Thyroid gland (tissue), 4 donors: ENCODE measurements at places on chromosomes 12 and 14. TPM values are rescaled to one million over a fixed set of nuclear protein-coding genes. Genes with fewer than 3 reads are reported as not detected.
A peak's percentile ranks its signal among the peaks of the same experiment; 100 is the strongest.

- no peaks in the 10 kb centered on the region for H3K27me3 ChIP-seq
- no peaks in the 10 kb centered on the region for H3K4me1 ChIP-seq
- no peak overlapping the region for H3K4me3 ChIP-seq
- no peak overlapping the region for H3K27ac ChIP-seq
Measured at GRCh38 chr12:26713885-26714383, 119.1 kb downstream of the ITPR2 start.

GRCh38 chr12:82182601-82183190 is 175.5 kb downstream of the CCDC59 start:
- no peak for DNase-seq
- H3K27me3 ChIP-seq = no peaks in the 10 kb centered on the region
- H3K4me3 ChIP-seq = no peak overlapping the region
- no peaks in the 10 kb centered on the region for H3K36me3 ChIP-seq
- H3K4me1 ChIP-seq = no peaks in the 10 kb centered on the region

DNA sequence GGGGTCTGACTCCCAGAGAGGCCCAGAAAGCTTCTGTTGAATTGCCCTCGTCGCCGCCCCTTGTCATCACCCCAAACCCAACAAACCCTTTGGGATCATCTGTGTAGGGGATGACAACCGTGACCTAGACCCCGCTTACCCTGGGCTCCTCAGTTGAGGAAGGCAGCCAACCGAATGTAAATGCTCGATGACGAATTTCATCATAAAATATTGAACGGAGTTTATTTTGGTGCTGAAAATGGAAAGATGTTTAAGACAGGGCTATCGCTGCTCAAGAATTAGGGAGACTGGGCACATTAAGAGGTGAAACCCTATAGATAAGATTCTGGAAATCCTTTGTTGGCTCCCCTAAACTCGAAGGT is 512 bp downstream of the ACTR10 start:
- no peak for DNase-seq
- H3K27me3 ChIP-seq = no peaks in the 10 kb centered on the region
- H3K27ac ChIP-seq = peak overlapping the region; percentile 83
- no peaks in the 10 kb centered on the region for H3K36me3 ChIP-seq
- peak overlapping the region; percentile 73 for H3K4me3 ChIP-seq

CIROP gene
- not detected for total RNA-seq

DNA sequence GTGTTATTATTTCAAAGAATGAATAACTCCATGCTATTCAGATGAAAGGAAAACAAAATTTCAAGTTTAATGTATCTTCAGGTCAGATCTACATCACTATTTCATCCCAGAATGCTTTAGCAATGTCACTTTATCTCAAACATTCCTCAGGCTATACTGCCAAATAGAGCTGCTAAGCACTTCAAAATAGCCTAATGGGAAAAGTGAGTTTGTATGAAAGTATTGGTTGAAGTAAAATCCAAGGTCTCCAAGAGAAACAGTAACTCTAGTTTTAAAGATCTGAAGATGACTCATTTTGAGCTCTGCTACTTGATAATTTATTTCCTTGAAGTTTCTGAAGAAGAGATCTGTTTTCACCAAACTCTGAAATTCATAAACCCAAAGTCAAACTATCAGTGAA is 466.2 kb upstream of the FOXG1 start:
- H3K36me3 ChIP-seq = no peaks in the 10 kb centered on the region
- H3K4me1 ChIP-seq = no peaks in the 10 kb centered on the region
- H3K27me3 ChIP-seq = no peaks in the 10 kb centered on the region
- no peak overlapping the region for H3K27ac ChIP-seq
- no peak overlapping the region for H3K4me3 ChIP-seq

ATN1 gene
- total RNA-seq = 98.2 TPM

DNA sequence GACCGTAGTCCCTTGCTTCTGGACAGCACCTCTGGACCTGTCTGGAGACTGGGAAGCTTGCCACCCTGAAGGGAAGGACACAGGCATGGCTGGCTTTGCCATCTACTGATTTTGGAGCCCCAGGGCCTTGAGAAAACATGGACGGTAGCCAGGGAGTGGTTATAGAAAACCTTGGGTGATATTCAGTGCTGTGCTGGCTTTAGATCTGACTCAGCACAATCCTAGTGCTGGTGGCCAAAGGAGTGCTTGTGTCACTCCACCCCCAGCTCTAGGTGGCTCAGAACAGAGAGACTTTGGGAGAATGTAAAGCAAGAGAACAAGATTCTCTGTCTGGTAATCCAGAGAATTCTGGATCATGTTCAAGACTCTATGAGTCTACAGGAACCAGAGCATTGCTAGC is 214.5 kb upstream of the IGF1 start:
- H3K27me3 ChIP-seq = no peaks in the 10 kb centered on the region
- no peak overlapping the region for H3K27ac ChIP-seq
- H3K4me3 ChIP-seq = no peak overlapping the region
- peak; percentile 50 for DNase-seq
- peaks cover 27% of the 10 kb centered on the region for H3K4me1 ChIP-seq
- no peaks in the 10 kb centered on the region for H3K36me3 ChIP-seq

- H3K4me1 ChIP-seq = no peaks in the 10 kb centered on the region
- H3K4me3 ChIP-seq = no peak overlapping the region
- no peak for DNase-seq
- no peaks in the 10 kb centered on the region for H3K27me3 ChIP-seq
Measured at GRCh38 chr14:85590784-85591183, 60.8 kb downstream of the FLRT2 start.

GRCh38 chr14:51167587-51168214 is 72.3 kb upstream of the TMX1 start:
- H3K4me3 ChIP-seq = no peak overlapping the region
- no peak for DNase-seq
- H3K27ac ChIP-seq = no peak overlapping the region
- no peaks in the 10 kb centered on the region for H3K27me3 ChIP-seq
- no peaks in the 10 kb centered on the region for H3K4me1 ChIP-seq

GRCh38 chr12:70557583-70558191 is 79.5 kb downstream of the PTPRB start:
- no peaks in the 10 kb centered on the region for H3K36me3 ChIP-seq
- no peak overlapping the region for H3K4me3 ChIP-seq
- no peak for DNase-seq

IGF1 gene
- 74.0 TPM for total RNA-seq

DNA sequence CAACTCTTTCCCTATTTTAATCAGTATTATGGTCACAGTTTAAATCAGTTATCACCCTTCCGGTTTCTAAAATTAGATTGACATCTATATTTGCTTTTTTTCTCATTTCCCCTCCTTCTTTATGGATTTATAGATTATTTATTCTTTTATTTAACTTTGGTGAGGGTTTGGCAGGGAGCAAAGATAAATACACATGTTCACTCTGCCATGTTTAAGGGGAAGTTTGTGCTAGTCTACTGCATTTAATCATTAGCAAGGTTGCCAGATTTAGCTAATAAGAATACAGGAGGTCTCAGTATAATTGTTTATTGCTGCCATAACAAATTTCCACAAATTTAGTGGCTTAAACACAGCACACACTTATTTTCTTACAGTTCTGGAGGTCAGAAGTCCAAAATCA is 204.0 kb upstream of the BTG1 start:
- no peak overlapping the region for H3K27ac ChIP-seq
- H3K4me1 ChIP-seq = no peaks in the 10 kb centered on the region
- H3K27me3 ChIP-seq = no peaks in the 10 kb centered on the region
- H3K36me3 ChIP-seq = no peaks in the 10 kb centered on the region
- DNase-seq = no peak

TMTC2 gene
- total RNA-seq = 20.1 TPM

DNA sequence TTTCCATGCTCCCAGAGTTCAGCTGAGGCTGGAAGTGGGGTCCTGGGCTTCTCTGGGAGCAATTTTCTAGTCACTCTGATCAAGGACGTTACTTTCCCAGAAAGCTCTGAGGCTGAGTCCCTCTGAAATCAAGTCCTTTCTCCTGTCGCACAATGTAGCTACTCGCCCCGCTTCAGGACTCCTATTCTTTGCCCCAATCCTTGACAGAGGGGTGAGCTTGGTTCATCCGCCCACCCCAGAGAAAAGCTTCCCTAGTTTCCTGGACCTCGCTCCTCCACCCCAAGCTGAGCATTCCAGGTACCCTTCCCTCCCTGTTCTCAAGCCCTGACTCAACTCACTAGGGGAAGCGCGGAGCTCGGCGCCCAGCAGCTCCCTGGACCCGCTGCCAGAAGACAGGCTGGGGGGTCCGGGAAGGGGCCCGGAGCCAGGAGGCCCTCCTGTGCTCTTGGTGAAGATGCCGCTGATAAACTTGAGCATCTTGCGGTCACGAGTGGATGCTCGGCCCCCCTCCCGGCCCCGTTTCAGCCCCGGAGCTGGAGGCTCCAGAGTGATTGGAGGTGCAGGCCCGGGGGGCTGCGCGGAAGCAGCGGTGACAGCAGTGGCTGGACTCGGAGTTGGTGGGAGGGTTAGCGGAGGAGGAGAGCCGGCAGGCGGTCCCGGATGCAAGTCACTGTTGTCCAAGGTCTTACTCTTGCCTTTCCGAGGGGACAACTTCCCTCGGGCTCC is 1.6 kb downstream of the AGAP2 start:
- no peak for DNase-seq
- peaks cover 40% of the 10 kb centered on the region for H3K27me3 ChIP-seq
- H3K36me3 ChIP-seq = no peaks in the 10 kb centered on the region
- H3K4me1 ChIP-seq = peaks cover 36% of the 10 kb centered on the region

DNA sequence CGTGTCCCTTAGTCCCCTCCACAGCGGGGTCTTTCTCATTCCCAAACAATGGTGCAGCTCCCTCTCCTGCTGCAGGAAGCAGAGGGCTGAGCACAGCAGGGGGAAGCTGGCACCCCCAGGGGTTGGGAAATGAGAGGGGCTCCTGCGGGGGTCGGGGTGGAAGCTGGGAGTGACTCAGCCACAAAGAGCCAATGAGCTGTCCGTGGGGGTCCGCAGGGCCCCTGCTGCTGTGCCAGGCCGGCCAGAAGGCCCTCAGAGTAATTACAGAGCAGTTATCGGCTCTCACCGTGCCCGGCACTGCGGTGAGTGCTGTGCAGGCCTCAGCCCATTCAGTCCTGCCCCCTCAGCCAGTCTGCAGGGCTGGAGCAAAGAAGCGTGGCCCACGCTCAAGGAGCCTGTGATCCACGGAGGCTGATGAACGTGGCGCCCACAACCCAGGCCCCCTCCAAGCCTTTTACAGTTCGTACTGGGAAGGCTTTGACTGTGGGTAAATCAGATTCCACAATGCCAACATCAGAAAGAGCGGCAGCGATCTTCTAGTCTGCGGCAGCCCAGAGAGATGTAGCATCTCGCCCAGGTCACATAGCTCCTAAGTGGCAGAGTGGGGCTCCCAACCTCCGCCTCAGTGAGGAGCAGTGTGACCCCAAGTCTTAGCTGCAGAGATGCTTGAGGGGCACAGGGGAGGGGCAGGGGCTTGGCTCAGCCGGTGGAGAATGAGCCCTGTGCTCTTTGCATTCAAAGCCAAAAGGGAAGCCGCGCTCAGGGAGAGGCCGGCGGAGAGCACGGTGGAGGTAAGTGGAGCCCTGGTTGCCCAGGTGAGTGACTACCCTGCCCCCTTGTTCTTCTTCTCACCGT is 43.4 kb downstream of the SLC6A12 start:
- DNase-seq = no peak
- no peak overlapping the region for H3K27ac ChIP-seq
- no peaks in the 10 kb centered on the region for H3K27me3 ChIP-seq
- H3K36me3 ChIP-seq = no peaks in the 10 kb centered on the region
- no peaks in the 10 kb centered on the region for H3K4me1 ChIP-seq

- no peak for DNase-seq
- no peaks in the 10 kb centered on the region for H3K36me3 ChIP-seq
- no peak overlapping the region for H3K27ac ChIP-seq
- H3K4me3 ChIP-seq = no peak overlapping the region
- H3K27me3 ChIP-seq = no peaks in the 10 kb centered on the region
Measured at GRCh38 chr12:94829552-94829951, 173.9 kb downstream of the NDUFA12 start.

DNA sequence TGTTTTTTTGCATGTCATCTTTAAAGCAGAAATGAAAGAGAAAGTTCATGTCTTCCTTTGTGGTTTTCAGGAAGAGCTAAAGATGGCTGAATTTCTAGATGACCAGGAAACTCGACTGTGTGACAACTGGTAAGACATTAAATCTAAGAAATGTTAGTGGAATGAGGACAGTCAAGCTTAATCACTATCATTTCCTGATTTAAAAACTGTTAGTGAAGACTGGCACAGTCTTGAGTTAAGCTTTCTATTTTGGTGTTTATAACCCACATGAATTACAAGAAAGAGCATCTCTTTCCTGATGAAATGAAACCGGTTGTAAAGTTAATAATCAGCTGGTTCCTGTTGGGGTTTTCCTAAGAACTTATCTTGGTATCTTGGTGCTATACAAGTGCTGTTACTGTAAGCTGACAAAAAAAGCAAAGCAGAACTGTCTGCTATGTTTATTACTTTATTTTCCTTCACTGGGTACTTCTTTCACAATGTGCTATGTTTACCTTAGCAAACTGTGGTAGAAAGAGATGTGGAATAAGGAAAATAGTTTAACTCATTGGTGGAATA is 5.2 kb downstream of the TRAFD1 start:
- H3K36me3 ChIP-seq = peaks cover 8% of the 10 kb centered on the region
- DNase-seq = no peak
- H3K4me1 ChIP-seq = peaks cover 40% of the 10 kb centered on the region
- no peaks in the 10 kb centered on the region for H3K27me3 ChIP-seq

DNA sequence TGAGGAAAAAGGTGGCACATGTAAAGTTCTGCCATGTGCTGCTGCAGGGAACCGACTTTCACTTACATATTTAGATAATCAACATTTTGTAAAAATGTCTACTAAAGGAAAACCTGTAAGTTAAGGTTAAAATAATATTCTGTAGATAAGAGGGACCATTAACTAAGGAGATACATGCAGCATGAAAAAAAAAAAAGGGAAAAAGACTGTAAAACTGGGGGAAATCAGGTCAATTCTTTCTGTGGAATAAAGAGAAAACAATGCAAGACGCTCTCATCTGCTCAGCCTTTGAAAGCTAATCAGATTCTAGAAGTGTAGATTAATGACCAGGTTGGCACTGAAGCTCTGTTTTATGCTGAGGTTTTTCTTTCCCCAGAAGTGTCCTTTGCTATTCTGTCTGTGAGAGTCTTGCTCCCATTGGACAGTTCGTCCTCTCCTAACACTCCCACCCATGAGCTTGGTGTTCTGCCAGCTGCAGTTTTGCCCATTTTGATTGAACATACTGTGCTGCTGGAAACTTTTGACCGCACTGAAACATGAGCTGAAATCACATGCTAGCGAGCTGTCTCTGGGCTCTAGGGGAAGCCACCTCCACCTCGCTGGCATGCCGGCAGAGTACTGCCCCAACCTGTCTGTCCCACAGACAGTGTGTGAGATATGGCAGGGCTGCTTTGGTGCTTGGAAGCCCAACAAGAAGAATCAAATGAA is 39.7 kb downstream of the PPTC7 start:
- peak overlapping the region; percentile 90 for H3K27ac ChIP-seq
- H3K27me3 ChIP-seq = no peaks in the 10 kb centered on the region
- H3K4me3 ChIP-seq = no peak overlapping the region
- H3K4me1 ChIP-seq = peaks cover 22% of the 10 kb centered on the region
- H3K36me3 ChIP-seq = peaks cover 5% of the 10 kb centered on the region
- peak; percentile 97 for DNase-seq

- no peak overlapping the region for H3K4me3 ChIP-seq
- no peak overlapping the region for H3K27ac ChIP-seq
- H3K27me3 ChIP-seq = no peaks in the 10 kb centered on the region
Measured at GRCh38 chr14:88303041-88303440, 20.0 kb downstream of the KCNK10 start.

GUCY2C gene
- total RNA-seq = not detected

- no peaks in the 10 kb centered on the region for H3K4me1 ChIP-seq
- H3K27me3 ChIP-seq = no peaks in the 10 kb centered on the region
- H3K27ac ChIP-seq = no peak overlapping the region
- H3K36me3 ChIP-seq = no peaks in the 10 kb centered on the region
- no peak for DNase-seq
Measured at GRCh38 chr12:8453021-8453513, 2.7 kb upstream of the CLEC6A start.

GRCh38 chr12:45426294-45426693 is 210.4 kb downstream of the ANO6 start:
- no peak overlapping the region for H3K27ac ChIP-seq
- no peaks in the 10 kb centered on the region for H3K4me1 ChIP-seq
- no peak for DNase-seq
- no peaks in the 10 kb centered on the region for H3K27me3 ChIP-seq
- H3K4me3 ChIP-seq = no peak overlapping the region
